ENCODE measurements at places on chromosomes 3 and 15.

DNA sequence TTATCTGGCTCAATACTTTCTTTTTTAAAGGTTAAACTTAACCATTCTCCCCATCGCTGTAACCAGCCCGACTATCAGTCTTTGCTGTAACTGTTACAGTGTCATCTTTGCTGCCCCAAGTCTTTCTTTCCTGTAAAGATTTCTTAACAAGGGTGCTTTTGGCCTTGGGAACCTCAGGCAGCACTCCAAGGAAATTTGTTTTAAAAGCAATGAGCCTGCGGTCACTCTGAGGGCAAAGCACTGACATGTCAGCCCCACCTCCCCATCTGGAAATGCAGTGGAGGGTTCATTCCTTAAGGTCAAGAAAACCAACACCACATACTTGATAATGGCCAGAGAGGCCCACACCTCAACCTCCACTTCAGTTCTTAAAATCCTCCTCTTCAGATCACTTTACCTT is 3.2 kb downstream of the TRANK1 start:
- no peak for DNase-seq

GRCh38 chr3:38099518-38099917 is 37.4 kb downstream of the ACAA1 start:
- DNase-seq, result no peak

DNA sequence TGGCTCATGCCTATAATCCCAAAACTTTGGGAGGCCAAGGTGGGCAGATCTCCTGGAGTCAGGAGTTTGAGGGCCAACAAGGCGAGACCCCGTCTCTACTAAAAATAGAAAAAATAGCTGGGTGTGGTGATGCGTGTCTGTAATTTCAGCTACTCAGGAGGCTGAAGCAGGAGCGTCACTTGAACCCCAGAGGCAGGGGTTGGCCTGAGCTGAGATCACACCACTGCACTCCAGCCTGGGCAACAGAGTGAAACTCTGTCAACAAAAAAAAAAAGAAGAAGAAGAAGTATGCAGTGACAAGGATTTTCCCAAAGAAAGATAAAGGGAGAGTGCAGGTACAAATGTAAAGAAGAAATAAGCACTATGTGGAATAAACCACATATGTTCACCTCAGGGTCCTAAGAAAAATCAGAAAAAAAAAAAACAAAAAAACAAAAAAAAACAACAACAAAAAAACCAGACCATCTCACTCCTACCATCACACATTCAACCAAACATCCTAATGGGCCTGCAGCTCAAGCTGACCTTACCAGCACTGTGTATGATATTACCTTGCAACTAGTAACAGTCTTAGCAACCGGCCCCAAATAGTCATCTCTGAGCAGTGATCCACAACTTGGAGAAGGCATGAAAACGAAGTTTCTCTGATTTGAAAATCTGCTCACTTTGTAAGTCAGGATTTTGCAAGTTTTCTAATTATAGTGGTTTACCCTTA is 296.7 kb upstream of the PROK2 start:
- no peak for DNase-seq

DNA sequence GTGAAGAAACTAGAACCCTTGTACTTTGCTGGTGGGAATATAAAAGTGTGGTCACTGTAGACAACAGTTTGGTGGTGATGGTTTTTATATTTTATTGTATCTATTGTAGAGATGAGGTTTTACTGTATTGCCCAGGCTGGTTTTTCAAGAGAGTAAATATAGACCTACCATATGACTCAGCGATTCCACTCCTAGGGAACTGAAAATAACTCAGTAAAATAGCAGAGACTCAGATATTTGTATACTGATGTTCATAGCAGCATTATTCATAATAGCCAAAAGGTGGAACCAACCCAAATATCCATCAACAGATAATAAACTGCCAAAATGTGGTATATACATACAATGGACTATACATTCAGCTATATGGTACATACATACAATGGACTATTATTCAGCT is 68.8 kb upstream of the IL12A start:
- DNase-seq, result no peak

DNA sequence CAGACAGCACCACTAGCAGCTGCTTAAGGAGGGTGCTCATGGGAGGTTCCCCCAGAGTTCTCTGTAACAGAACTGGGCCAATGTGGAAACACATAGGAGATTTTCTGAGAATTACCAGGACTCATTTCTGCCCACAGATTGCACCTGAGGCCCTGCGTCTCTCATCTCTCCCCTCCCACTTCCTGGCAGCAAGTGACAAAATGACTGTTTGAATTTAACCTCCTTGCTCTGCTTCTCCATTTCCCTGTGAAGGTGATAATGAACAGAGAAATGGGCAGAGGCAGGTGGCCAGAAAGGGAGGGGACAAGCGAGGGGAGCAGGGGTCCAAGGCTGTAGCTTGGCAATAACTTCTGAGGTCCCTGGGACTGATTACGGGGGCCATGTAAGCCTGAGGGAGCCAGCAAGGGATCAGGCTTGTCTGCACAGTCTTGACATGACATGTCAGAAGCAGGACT is 8.0 kb downstream of the EPHB1 start:
- DNase-seq, result no peak

DNA sequence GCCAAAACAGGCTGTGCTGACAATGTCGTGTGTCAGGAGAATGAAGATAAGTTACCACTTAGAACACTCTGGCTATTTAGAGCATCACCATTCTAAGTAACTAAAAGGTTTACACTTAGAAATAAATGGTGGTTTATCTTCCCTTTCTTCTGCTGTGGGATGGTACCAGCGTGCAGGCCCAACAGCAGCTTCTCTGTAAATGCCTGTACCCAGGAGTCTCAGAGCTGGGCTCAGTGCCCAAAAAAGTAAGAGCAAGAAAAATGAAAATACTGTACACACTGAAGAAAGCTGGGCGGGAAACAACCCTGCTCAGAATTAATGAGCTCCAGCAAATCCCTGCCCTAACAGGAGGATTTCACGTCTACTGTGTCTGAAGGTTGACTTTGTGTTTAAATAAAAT is 206.5 kb downstream of the MFSD1 start:
- no peak for DNase-seq

Data from stimulated activated CD4-positive, alpha-beta T cell treated with anti-CD3 and anti-CD28 coated beads, Interleukin-12 subunit alpha, Interleukin-12 subunit beta, amount 100 ng/mL, for 4 hours (primary cell).